ENCODE measurements at places on chromosomes 16 and 17. TPM values are rescaled to one million over a fixed set of nuclear protein-coding genes. Genes with fewer than 3 reads are reported as not detected.

Gene G6PC1
- total RNA-seq: not detected

Gene PMFBP1
- total RNA-seq: 0.68 TPM

Gene KRT33A
- 0.68 TPM for total RNA-seq

Gene CLEC18A
- total RNA-seq: 0.85 TPM

Gene CACNB1
- 1.4 TPM for total RNA-seq

Gene MT1M
- 0.34 TPM for total RNA-seq

Gene MYLK3
- total RNA-seq: under 0.01 TPM

Gene ADAM11
- under 0.01 TPM for total RNA-seq

Gene HS3ST3B1
- 0.21 TPM for total RNA-seq

Gene KRTAP4-6
- not detected for total RNA-seq

Gene GAS7
- 1.0 TPM for total RNA-seq

Gene TP53TG3
- not detected for total RNA-seq

Gene SLC26A11
- 2.4 TPM for total RNA-seq

Gene ORMDL3
- 43.4 TPM for total RNA-seq

Gene FAM171A2
- 1.4 TPM for total RNA-seq

Gene CCDC40
- total RNA-seq: 0.68 TPM

Gene CCL22
- total RNA-seq: 0.36 TPM

Gene ENPP7
- not detected for total RNA-seq

Gene C17orf50
- total RNA-seq: not detected

Gene RPAIN
- total RNA-seq: 49.2 TPM

Gene ZP2
- total RNA-seq: not detected

Gene CCR7
- total RNA-seq: not detected

Gene CHST4
- total RNA-seq: under 0.01 TPM

Gene SLC7A6OS
- total RNA-seq: 16.1 TPM

Gene MAP2K3
- 21.6 TPM for total RNA-seq

Gene FZD2
- 0.34 TPM for total RNA-seq

Gene CAVIN1
- 146 TPM for total RNA-seq

Gene HSPB9
- total RNA-seq: not detected

Gene NEUROD2
- not detected for total RNA-seq

Gene TOP2A
- total RNA-seq: 2.1 TPM

Gene NPIPA8
- total RNA-seq: not detected

Gene TBL3
- total RNA-seq: 57.3 TPM

Gene ZNF821
- total RNA-seq: 7.2 TPM

Gene ELMO3
- 21.9 TPM for total RNA-seq

Gene FOXL1
- total RNA-seq: 0.68 TPM

Gene PPM1E
- 0.68 TPM for total RNA-seq

Gene MSLN
- total RNA-seq: 40.5 TPM

Gene CNTD1
- not detected for total RNA-seq

Gene SLC6A4
- 0.34 TPM for total RNA-seq

Gene UBALD2
- total RNA-seq: 7.9 TPM

Gene VMP1
- total RNA-seq: 215 TPM

Gene SLFN13
- 1.9 TPM for total RNA-seq

Gene NPTX1
- total RNA-seq: under 0.01 TPM

Gene FAM222B
- total RNA-seq: 1.7 TPM

Gene AOC3
- total RNA-seq: under 0.01 TPM

Gene KRTAP3-2
- total RNA-seq: not detected

Gene STX1B
- under 0.01 TPM for total RNA-seq

Gene PIPOX
- 0.28 TPM for total RNA-seq

Gene ZNF19
- 2.8 TPM for total RNA-seq

Gene MILR1
- total RNA-seq: 0.68 TPM

Gene SMPD3
- under 0.01 TPM for total RNA-seq

Gene CYB5B
- 55.5 TPM for total RNA-seq

Gene ASPHD1
- 1.6 TPM for total RNA-seq

Gene SCRN2
- total RNA-seq: 22.2 TPM

Gene CRISPLD2
- 0.36 TPM for total RNA-seq
